ENCODE measurements at places on chromosomes 5 and 9.

- no peak for DNase-seq
These were observed 95.8 kb downstream of the DAPK1 start for GRCh38 chr9:87593359-87593980.

GRCh38 chr5:179732918-179733771 is 523 bp downstream of the MAML1 start:
- peak; percentile 42 for DNase-seq

DNA sequence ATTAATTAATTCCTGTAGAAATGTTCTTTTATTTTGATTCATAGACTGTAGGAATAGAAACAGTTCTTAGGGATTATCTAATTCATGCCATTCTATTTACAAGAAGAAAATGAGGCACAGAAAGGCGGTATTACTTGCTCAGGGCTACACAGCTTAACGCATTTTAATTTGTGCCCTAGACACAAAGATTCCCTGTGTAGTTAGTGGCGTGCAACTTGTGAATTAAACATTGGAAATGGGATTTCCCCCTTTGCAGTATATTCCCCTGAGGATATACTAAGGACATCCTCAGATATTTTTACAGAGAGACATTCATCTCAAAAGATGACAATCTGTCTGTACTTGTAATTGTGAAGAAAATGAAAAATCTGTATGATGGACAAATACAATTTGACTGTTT is 108.1 kb downstream of the SGCD start:
- DNase-seq: no peak

DNA sequence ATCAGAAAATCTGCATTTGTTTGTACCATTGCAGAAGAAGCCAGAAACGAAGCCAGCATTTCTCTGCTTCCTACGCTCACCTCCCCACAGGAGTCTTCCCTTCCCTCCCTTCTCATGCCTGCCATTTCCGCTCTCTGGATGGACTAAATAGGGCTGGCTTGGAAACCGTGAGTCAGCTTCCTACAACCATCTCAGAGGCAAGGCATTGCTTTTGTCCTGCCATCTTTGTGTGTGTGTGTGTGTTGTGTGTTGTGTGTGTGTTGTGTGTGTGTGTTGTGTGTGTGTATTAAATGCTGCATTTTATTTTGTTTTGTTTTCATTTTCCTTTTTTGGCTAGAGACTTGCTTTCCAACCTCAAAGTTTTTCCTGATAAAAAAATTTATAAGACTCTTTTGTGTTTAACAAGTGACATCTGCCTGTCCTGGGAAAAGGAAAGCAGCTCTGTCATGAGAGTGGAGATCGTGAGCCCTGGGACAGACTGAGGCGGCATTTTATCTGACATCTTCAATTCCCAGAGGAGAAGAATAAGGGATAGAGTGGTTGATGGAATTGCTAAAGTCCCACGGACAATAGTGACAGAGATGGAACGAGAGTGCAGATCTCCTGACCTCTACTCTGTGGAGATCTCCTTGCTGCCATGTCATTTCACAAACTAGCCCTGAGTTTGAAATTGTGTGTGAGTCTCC is 7.5 kb upstream of the EGFLAM start:
- DNase-seq: no peak

GRCh38 chr5:169595172-169595820 is 11.7 kb downstream of the SPDL1 start:
- DNase-seq: no peak

DNA sequence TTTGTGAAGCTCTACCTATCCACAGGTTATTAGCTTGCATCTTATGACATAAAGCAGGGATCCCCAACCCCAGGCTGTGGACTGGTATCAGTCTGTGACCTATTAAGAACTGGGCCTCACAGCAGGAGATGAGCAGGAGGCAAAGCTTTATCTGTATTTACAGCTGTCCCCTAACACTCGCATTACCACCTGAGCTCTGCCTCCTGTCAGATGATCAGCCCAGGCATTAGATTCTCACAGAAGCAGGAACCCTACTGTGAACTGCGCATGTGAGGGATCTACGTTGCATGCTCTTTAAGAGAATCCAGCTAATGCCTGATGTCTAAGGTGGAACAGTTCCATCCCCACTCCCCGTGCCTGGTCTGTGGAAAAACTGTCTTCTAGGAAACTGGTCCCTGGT is 19.7 kb downstream of the FBXW11 start:
- DNase-seq: no peak

GRCh38 chr5:1899201-1899600 is 16.5 kb upstream of the IRX4 start:
- no peak for DNase-seq

GRCh38 chr5:110055302-110055701 is 365.6 kb downstream of the MAN2A1 start:
- no peak for DNase-seq

- no peak for DNase-seq
These were observed 45.5 kb downstream of the RXRA start for GRCh38 chr9:134371731-134372130.

GRCh38 chr9:134492281-134492691 is 149.3 kb upstream of the COL5A1 start:
- no peak for DNase-seq

GRCh38 chr5:34040472-34040871 is 2.5 kb downstream of the C1QTNF3 start:
- DNase-seq: no peak

DNA sequence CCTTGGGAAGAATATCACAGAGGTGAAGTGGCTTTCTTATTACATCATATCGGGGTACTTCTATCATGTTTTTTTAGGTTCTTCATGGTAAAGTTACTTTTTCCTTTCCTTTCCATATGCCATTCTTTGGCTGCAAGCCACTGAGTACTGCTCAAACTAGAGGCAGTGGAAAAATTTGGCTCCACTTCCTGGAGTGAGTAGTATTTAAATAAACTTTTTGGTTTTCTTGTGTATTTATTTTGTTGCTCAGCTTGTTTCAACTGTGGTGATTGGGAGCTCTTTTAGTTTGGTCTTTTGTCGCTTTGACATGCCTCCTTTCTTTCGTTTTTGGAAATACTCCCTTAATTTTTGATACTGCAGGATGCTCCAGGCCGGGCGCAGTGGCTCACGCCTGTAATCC is 69.8 kb downstream of the WDR70 start:
- DNase-seq: no peak

DNA sequence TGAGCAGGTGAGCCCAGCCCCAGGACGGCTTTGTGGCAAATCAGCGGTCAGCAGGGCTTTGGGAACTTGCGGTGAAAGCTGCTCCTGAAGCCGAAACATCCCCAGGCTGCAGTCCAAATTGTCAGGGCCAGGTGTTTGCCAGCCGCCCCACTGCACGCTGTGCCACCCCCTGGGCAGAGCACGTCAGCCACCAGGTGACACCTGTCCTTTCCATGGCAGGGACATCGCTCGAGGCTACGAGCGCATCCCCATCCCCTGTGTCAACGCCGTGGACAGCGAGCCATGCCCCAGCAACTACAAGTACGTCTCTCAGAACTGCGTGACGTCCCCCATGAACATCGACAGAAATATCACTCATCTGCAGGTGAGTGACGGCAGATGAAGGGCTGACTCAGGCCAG is 64.4 kb upstream of the CACNA1B start:
- no peak for DNase-seq

- DNase-seq: no peak
These were observed 95.5 kb downstream of the TMEM161B start for GRCh38 chr5:88172847-88173758.

Data from activated CD8-positive, alpha-beta memory T cell treated with anti-CD3 and anti-CD28 coated beads, Interleukin-2, amount 50 U/mL, for 4 hours (primary cell).